Jurkat, Clone E6-1 (cell line): ENCODE measurements at places on chromosomes 13 and 19.

DNA sequence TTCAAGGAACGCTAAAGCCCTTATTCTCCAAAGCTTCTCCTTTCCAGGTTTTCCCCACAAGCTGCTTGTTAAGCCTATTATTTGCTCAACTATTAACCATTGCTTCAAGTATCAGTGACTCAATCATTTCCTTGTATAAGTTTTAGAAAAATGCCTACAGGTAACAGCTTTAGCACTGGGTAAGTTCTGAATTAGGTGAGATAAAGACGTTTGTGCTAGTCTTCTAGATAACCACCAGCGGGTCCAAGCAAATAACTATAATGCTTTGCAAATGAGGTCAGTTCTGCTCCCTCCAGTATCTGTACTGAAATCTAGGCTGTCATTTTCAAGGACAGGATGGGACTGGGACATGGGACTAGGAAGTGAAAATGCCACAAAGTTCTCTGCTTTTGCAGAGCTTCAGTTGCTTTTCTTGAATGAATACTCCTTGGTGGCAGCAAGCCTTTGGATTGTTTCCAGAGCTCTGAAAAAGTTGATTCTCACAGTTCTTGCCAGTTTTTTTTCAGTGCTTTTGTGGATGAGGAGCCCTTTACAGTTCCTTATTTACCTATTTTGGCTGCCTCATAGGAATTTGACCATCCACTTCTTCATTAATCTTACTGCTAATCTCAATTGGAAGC is 1487.7 kb downstream of the EFNB2 start:
- no peak for DNase-seq

DNA sequence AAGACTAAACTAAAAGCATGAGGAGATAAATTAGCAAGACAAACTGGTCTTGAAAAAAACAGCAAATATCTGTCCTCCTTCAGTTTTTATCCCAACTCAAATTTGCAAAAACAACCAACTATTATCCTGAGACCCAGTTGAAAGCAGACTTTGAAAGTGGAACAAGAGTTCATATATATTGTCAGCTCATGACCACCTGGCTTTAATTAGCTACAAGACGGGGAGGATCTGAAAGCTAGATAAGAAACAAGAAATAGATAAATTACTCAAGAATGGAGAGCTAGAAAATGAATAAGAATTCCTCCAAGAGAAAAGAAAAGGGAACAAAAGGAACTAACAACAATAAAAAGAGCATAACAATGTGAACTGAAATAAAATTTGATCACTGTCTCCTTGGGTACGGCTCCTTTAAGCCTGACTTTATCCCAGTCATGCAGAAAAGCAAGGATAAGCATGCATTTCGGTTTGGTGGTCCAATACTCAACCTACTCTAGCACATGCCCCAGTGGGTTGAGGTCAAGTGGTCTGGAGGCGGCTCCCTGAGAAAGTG is 246.9 kb downstream of the DCLK1 start:
- DNase-seq: no peak

GRCh38 chr13:111153977-111154332 is 38.8 kb downstream of the ARHGEF7 start:
- no peak for DNase-seq

DNA sequence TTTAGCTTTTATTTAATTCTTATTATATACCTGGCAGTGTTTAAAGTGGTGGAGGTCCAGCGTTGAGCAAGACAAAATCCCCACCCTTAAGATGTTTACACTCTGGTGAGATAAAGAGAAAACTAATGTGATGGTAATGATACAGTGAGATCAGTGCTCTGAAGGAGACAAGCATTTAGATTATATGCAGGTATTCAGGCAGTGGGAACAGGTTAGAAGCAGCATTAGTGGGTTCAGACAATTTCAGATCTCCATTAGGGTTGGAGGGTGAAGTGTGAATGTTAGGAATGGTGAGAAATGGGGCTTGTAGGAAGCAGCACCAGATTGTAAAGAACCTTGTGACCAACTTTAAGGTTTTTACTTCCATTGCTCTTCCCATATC is 39.0 kb downstream of the PIBF1 start:
- DNase-seq: no peak

DNA sequence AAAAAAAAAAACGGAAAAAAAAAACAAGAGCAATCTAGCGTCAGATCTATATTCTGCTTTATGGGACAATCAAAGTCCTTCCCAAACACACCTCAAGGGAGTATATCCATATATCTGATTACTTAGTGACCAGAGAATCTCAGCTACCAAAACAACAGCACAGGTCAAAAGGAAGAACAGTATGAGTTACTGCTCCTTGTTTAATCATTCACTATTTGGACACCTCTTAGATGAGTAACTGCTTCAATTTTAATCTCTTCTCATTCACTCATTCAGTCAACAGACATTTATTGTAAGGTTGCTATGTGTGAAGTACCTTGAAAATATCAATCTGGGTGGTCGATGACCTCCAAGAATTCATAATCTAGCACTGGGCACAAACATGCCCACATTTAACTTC is 193.2 kb downstream of the IRS2 start:
- DNase-seq: no peak

DNA sequence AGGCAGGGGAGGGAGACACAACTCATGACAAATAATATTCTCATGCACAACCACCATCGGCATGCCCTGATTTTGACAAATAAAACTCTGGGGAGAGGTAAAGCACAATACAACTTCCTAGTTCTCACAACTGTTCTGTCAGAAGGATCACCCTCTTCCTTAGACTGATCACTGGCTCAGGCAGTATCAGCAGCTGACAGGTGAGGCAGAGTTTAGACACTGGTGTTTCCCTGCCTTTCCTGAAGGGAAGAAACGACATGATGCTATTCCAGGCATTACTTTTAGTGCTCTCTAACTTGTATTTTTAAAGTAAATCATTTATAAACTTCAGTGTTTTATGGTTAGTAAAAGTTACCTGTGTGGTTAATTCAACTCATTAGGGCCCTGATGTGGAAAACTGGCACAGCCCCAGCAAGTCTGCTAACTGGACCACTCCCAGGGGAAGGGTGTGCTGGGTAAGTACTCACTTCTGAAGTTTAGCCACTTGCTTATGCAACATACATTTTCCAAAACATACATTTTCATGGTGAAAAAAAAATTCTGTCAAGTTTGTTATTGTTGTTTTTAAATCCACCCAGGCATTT is 82.8 kb downstream of the CRYL1 start:
- DNase-seq: no peak

GRCh38 chr19:7986321-7987113 is 18.9 kb downstream of the ELAVL1 start:
- no peak for DNase-seq

DNA sequence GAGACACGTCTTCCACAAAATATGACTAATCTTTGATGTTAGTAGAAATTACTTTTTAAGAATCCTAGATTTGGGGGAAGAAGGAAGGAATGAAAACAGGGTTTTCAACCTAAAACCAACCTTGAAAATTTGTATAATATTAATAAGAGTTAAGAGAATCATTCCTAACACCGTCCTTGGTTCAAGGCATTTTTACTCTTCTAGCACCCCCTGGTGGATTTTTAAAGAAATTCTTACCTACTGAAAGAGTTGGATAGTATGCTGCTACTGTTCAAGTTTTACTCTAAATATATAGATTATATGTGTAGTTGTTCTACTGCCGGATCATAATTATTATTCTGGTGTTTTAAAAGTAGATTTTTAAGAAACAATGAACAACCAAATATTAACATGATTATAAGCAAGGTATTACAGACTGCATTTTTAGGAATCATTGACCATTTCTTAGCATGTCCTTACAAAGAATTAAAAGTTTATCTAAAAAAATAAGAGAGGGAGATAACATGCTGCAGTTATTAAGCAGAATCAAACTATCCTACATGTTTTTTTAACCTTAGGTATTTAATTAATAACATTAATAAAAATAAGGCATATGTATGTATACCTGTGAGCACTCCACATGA is 7.4 kb upstream of the SLITRK6 start:
- peak; percentile 51 for DNase-seq

DNA sequence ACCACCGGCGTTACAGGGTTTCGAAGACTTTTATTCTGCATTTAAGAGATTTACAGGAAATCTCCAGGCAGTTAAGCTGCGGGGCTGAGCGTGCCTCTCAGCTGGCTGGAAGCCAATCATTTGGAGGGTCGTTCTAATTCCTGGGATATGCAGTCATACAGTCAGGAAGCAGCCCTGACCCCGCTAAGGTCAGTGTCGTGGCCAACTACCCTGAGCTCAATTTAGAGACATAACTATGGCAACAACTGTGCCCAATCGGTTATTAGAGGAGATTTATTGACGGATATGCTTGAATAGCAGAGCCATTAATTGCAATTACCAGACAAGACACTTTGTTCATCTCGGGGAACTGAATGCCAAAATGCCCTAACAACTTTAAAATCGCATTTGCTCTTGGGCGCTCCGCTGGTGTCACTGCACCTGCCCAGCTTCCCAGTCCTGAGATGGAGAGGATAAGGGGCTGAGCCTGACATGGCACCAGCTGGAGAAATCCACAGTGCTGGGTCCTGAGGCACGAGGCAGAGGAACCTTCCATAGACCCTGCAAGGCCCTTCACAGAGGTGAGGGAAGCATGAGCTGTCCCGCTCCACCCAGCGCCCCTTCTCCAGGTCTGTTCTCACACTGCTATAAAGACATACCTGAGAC is 15.1 kb upstream of the ZNF507 start:
- DNase-seq: no peak

- no peak for DNase-seq
Observed at GRCh38 chr13:93146584-93147297, 79.9 kb upstream of the GPC6 start.

DNA sequence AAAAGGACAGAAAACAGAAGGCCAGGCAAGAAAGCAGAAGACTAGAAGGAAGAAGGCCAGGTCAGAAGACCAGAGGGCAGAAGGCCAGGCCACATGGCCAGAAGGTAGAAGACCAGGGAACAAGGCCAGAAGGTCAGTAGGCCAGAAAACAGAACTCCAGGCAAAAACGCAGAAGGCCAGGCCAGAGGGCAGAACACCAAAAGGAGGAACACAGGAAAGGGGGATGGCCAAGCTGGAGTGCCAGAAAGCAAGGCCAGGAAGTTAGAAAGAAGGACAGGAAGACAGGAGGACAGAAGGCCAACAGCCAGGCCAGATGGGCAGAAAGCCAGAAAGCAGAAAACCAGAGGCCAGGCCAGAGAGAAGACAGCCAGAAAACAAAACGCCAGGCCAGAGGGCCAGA is 185.4 kb downstream of the TUBA3C start:
- no peak for DNase-seq

GRCh38 chr13:67226696-67227095 is 3.4 kb downstream of the PCDH9 start:
- no peak for DNase-seq

DNA sequence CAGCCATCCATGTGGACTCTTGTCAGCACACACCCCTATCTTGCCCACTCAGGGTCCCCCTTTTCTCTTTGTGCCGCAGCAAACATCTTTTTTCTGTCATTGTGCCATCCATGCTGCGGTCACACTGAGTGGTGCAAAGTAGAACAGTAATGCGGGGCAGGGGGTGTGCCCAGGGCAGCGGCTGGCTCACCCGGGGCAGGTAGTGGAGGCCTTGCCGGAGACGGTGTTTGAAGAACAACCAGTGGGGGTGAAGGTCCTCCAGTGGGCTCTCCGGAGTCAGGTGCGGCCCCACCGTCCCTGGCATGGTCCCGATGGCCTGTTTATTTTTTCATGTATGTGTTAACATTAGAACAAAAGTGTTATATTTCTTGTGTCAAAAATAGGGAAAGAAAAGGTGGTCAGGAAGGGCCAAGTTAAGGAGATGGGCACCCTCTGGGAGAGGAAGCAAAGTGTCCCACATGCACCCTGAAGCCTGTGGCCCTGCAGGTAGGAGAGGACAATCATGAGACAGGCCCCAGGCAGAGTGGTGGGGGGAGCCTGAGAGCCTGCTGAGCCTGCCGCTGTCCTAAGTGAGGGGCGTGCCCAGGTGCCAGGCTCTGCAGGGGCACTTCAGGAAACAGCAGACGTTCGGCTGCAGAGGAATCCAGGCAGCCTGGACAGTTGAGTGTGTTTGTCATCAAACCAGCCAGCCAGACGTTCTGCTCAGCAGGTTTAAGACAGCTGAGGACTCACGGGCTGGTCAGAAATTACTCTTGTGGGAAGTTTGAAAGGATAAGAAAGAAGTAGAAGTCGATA is 12.3 kb downstream of the TSSK6 start:
- DNase-seq: no peak

GRCh38 chr19:49064029-49064629 is 489 bp downstream of the NTF4 start:
- no peak for DNase-seq

GRCh38 chr13:100633461-100633860 is 41.1 kb downstream of the TMTC4 start:
- no peak for DNase-seq

DNA sequence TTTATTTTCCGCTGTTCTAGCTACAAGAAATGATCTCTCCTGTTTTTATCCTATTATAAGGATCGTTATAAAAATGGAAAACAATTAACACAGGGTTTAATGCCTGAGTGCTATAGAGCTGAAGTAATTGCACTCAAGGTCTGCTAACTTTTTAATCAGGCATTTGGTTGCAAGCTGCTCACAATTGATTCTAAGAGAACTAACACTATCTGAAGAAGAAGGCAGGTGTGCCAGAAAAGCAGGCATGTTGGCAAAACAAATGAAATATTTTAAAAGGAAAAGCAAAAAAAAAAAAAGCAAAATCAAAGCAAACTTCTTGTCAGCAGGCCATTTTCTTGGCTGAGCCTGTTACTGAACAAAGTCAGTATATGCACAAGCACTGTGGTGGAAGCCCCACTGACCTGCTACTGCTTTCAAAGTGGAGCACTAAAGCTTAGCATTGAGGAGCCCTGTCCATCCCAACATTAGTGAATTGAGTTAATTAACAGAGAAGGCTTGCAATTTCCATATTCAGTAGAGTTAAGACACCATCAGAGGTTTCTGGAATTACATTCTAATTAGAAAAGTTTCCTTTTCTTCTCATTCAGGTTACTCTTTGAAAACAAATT is 574.2 kb downstream of the PCDH9 start:
- no peak for DNase-seq

GRCh38 chr19:955803-956765 is 28.1 kb upstream of the WDR18 start:
- DNase-seq: no peak

DNA sequence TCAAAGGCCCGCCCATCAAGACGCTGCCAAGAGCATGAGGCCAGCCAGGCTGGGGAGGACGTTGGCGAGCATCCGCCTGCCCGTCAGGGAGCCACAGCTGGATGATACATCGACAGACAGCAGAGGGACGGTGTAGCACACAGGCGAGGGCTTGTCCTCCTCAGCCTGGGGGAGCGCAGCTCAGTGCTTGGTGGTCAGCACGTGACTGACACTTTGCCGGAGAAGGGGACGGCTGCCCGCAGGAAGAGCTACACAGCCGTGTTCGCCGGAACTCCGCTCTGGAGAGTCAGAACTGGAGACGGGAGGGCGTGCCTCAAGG is 34.1 kb downstream of the CSNK1G2 start:
- DNase-seq: no peak

GRCh38 chr13:43315522-43315921 is 292.1 kb downstream of the DNAJC15 start:
- no peak for DNase-seq

GRCh38 chr19:35729763-35730162 is 12.0 kb downstream of the KMT2B start:
- DNase-seq: no peak

GRCh38 chr13:21683034-21683733 is 12.3 kb downstream of the FGF9 start:
- no peak for DNase-seq
